ENCODE measurements at places on chromosomes 3 and 15.

GRCh38 chr3:182609575-182610156 is 183.6 kb upstream of the ATP11B start:
- DNase-seq, result no peak

DNA sequence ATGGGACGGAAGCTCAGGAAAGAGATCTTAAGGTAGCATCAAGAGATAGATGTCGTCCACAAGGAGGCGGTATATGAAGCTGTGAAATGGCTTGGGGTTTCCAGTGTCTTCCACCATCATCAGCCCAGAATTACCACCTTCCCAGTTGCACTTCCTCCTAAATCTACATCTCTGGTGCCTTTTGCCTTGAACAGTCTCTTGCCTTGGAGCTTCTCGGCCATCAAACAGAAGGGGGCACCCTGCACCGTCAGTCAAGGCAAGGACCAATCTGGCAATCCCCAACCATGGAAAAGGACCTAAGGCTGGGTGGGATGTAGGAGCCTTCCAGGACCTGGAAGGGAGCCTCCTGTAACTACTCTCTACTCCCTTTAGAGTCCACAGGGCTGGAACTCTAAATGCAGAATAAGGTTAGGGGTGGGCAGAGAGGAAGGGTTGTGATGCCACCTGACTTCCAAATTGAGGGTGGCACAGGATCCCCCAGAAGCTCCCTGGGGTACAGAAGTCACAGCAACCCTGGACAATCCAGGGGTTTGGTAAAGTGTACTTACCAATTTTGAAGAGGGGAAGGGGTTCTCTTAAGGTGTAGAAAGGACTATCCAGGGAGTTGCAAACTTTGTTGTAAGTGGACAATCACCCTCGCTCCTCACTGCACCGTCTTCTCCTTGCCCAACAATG is 1.0 kb upstream of the RYR3 start:
- DNase-seq, result no peak

DNA sequence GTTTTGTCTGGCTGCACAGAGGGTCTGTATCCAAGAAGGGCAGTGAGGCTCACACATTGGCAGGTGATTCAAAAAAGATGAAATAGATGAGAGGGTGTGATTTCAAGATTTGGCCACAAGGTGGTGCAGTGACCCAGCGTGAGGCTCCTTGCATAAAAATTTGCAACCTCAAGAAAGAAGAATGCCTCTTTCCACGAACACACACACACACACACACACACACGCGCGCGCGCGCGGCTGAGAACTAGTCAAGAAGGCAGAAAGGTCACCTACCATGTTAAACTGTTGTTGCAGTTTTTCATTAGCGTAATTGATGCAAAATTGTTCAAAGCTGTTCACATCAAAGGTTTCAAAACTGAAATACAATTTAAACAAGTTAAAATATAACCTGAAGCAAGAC is 39.2 kb downstream of the MYO5C start:
- DNase-seq, result peak; percentile 71

- DNase-seq, result peak; percentile 88
These were observed at the start of gene IGF2BP2 for GRCh38 chr3:185825006-185825638. TSS of gene IGF2BP2 (minus strand) at chr3:185825042. CDS start at chr3:185824960, 82 bp downstream.

- DNase-seq, result peak; percentile 77
These were observed 82.2 kb upstream of the CTDSPL start for GRCh38 chr3:37779289-37780152.
